ENCODE measurements at places on chromosomes 3 and 15.

DNA sequence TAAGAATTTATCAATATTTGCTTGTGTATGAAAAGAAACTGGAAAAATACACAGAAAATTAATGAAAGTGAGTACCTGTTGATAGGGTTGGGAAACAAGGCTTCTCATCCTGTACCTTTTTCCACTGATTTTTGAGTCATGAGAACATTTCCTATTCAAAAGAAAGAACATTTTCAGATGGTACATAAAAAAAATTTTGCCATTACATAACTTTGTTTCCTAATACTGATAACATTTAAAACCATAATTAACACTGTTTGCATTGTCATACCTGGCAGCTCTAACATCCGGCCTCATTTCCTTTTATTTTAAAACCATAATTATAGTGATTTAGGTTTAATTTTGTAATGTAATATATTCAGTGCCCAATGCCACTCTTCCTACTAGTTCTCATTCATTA is 11.7 kb downstream of the NKTR start:
- no peak for DNase-seq

- DNase-seq = no peak
These were observed 662 bp upstream of the RFTN1 start for GRCh38 chr3:16514021-16514700.

- no peak for DNase-seq
These were observed 50.5 kb downstream of the HRH1 start for GRCh38 chr3:11204697-11205348.

DNA sequence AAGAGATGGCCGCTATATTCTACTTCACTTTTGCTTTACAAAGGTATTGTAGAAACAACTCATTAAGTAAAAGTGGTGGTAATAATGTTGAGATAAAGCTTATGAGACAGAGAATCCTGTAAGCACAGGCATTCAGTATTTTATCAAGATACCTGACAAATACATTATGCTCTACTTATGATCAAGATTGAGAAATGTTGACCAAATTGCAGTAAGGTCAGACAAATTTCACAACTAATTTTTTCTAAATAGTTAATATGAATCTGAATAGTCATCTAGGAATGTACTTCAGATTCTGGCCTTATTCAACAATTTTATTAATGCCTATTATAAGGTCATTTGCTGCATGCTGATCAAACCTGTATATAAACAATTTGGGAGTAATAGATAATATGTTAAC is 95.1 kb upstream of the MBNL1 start:
- DNase-seq = no peak

DNA sequence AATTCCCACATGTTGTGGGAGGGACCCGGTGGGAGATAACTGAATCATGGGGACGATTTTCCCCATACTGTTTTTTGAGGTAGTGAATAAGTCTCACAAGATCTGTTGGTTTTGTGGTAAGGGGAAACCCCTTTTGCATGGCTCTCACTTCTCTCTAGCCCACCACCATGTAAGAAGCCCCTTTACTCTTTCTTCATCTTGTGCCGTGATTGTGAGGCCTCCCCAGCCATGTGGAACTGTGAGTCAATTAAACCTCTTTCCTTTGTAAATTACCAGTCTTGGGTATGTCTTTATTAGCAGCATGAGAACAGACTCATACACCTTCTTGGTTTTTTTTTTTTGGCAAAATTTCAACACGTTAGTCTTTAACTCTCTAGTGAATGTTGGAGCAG is 18.1 kb downstream of the ARL8B start:
- DNase-seq = no peak

DNA sequence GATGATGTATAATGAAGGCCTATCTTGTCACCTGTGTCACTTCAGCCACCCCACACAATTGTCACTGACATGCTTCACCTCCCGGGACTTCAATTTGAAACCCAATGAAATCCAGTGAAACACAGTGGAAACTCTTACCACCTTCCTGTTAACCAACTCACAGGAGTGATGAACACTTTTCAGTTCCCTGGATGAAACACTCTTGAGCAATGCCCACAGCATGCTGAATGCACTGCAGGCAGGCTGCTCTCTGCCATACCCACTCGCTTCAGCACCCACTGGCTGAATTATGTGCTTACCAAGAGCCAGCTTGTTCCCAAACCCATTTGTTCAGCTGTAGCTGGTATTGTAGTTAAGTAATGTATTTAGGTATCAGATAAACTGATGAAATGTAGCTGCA is 47.0 kb downstream of the MAP2K1 start:
- no peak for DNase-seq

DNA sequence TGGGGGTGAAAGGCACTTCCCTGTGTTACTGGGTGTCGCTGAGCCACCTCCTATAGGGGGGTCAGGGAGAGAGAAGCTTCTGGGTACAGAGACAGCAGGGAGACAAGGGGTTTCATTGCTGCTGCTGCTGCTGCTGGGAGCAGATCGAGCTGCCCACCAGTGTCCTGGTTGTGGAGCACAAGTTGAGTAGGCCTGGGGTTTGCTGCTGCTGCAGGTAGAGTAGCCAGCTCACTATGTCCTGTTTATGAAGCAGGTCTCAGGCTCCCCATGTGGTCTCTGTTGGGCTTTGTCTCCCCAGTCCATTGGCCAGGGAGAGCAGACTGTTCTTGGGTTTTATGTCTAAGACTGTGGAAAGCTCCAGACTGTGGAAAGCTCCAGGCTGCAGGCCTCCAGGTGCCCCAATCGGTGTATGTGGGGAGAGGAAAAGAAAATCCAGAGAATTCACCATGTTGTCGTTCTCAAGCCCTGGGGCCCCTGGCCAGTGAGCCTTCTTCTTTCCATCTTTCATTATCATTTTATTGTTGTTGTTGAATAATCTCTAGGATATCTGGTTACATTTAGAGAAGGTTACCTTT is 157.8 kb downstream of the ADAMTS17 start:
- no peak for DNase-seq

DNA sequence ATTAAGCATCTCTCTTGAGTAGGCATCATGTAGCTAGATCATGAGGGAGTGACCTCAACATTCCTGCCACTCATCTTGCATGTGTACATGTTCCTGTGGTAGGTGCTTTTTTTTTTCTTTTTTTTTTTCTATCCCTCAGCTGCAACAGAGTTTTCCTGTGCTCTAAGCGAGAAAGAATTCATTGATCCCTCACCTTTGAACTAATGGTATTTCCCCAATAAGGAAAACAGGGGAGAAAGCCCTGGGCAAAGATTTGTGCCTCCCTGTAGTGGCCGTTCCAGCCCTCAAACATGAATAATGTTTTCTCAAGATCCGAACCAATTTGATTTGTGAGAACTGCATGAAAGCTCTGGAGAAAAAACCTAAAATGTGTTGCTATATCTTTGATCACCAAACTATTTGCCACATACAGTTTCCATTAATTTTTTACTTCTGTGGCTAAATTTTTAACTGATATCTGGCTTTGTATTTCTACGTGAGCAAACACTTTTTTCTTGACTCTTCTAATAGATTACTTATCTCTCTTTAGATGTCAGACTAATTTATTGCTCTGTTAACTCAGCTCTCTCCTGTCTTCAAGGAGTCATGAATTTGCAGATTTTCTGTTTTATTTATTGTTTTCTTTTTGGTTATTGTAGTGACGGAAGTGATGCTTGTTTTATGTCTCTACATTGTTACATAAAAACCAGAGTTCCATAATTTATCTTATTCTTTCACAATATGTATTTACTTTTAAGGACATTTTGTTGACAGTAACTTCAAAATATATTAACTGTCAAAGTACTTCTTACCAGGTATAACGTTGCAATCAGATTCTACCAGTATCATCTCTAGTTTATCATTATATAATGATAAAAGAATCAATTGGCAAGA is 1396.5 kb downstream of the OTOL1 start:
- DNase-seq = no peak

- no peak for DNase-seq
These were observed 91.4 kb downstream of the WWTR1 start for GRCh38 chr3:149566292-149566975.

- no peak for DNase-seq
These were observed 132.5 kb downstream of the CLSTN2 start for GRCh38 chr3:140067487-140067886.

DNA sequence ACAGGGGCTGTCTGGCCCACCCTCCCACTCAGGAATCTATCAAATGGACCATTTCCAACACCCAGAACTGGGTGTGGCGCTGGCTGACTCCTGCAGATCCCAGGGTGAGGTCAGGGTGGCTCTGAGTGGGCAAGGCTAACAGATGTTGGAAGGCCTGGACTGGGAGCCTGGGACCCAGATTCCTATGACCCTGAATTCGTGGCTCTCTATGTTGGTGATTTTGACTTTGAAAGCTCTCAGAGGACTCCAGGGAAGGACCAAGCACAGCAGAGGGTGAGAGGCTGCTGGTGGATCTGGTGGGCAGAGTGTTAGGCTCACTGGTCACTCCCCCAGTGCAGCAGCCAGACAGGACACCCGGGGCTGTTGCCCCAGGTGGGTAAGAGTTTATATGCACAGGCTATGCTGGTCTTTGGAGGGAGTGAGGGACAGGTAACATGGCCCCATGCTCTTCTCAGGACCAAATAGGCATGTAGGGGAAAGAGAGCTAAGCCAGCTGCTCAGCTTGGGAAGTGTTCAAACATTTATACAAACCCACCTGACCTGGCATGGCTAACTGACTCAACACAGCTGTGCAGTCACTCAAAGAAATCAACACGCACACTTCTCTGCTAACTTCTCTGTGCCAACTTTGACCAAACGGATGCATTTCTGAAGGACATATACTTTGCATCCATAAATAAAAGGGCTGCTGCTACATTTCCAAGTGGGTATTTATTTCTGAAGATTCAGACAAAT is 62.6 kb upstream of the RAB6B start:
- DNase-seq = no peak

DNA sequence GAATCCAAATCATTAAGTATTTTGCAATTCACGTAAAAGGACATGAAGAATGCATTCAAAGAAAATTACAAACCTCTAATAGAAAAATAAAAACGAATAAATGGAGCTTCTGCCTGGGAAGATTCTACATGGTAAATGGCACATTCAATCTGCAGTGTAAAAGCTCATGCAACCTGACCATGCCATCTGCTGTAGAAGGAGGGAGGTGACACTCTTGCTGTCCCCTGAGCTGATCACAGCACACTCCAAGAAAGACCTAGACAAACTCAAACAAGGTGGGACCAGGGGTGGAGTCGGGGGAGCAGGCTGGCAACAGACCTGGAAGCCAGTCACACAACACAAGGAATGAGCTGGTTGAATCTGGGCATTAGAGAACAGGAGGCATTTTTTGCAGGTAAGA is 101.8 kb downstream of the BDH1 start:
- peak; percentile 51 for DNase-seq

DNA sequence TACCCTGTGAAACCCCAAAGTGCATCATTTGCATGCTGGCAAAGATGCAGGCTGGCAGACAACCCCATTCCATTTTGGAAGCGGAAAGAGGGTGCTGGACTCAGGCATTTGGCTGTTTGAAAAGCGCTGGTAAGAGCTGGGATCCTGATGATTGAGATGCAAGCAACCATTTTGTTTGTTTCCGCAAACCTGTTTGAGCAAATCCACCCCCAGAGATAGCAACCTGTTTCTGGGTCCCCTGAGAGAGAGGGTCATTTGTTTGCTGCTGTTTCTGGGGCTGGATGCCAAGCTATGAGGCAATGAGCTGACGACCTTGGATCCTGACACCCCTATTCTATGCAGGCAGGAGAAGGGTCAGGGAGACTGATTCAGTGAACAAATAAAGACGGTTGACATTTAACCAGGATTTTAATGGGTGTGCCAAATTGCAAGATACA is 9.8 kb downstream of the SLC6A1 start:
- DNase-seq = no peak

DNA sequence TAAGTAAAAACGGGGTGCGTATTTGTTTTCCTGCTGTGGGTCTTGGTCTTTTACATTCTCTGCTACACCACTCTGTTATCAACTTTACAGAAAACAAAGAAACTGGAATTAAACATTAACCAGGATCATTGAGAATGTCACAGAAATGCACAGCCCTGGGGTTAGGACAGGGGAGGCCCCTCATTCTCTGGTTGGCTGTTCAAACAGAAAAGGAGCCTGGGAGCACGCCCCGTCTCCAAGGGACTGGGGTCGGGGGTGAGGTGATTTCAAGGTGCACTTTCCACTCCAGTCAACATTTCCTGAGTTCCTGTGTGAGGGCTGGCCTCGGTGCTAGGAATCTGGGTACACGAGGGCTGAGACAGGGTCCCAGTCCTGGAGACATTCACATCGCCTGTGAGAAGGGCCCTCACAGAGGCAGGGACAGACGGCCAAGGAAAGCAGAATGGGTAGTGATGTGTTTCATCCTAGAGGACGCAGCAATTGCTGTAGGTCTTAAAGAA is 30.3 kb downstream of the CPN2 start:
- no peak for DNase-seq

- DNase-seq = no peak
These were observed 266.2 kb upstream of the ROPN1 start for GRCh38 chr3:124258057-124258500.

DNA sequence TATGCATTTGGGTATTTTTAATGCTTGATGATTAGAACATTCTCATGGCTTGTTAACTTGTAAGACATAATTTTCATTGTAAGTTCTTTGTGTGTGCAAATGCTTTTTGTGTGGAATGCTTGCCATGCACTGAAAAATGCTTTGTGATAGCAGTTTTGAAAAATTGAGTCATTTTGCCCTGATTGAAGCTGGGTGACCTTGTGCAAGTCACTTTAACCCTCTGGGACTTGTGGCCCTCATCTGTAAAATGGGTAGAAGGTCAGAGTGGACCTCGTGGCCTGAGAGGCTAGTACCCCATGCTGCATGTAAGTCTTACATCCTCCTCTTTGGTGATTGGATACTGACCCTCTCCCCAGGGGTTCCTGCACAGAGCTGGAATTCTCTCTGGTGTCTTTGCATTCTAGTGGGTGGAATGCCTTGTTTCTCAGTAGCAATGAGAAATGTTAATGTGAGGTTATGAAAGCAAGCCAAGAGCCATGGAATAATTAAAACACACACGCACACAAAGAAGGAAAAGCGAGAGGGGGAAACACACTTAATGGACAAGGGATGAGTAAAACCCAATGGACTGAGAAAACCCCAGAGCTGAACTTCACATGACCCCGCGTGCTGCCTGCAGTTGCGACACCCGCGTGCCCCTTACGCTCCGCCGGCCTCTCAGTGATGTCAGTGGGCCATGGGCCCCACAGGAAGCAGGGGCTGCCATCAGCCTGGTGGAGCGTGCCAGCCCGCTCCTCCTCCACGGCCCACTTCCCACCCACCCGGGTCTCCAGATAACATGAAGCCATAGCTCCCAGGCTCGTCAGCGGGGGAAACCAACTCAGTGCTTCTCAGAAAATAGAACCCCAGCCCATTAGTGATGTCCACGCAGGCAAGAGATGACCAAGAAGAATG is 44.0 kb downstream of the SMAD3 start:
- DNase-seq = peak; percentile 48

DNA sequence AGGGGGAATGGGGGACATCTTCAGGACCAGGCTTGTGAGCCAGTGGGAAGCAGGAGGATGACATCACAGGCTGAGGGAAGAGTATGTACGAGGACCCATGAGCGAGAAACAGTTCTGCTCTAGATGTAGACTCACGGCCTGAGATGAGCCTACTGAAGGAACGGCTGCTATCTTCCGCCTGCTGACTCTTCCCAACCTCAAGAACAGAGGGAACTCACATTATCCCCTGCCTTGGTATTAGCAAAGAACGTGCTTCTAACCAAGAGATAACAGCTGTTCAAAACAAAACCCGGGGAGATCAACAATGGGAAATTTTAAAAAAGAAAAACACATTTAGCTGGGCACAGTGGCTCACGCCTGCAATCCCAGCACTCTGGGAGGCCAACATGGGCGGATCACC is 25.3 kb downstream of the AVEN start:
- no peak for DNase-seq

Measured in GM20000 (cell line).